ENCODE measurements at places on chromosomes 7 and 10. TPM values are rescaled to one million over a fixed set of nuclear protein-coding genes. Genes with fewer than 3 reads are reported as not detected.

Gene WIPF3
- 4.1 TPM for total RNA-seq

Gene AKR1E2
- 23.7 TPM for total RNA-seq

Gene ANKRD61
- total RNA-seq: 0.63 TPM

Gene FAM241B
- total RNA-seq: 4.2 TPM

Gene TNRC18
- 134 TPM for total RNA-seq

Gene NUDT13
- 1.2 TPM for total RNA-seq

Gene CNNM1
- not detected for total RNA-seq

Gene CH25H
- total RNA-seq: 0.22 TPM

Gene GIMAP7
- 25.7 TPM for total RNA-seq

Gene SFRP4
- 28.2 TPM for total RNA-seq

Gene CCDC7
- total RNA-seq: 20.7 TPM

DNA sequence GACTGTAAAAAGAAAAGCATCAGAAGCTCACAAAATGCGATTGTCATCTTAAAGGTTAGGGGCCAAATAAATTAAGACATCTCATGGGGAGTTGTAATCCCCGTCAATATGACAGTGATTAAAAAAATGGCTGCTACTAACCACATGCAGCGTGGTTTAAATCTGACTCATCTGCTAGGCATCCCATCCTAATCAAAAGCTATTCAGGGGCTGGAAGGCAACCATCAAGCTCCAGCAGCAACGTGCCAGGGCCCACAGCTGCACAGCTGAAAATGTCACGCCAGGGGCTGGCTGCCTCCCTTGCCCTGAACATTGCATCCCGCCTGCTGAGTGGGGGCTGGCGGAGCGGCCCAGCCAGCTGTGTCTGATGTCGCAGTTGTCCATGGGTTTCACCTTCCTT lies 66.3 kb upstream of the FRMD4A start:
- DNase-seq: peak; percentile 21

DNA sequence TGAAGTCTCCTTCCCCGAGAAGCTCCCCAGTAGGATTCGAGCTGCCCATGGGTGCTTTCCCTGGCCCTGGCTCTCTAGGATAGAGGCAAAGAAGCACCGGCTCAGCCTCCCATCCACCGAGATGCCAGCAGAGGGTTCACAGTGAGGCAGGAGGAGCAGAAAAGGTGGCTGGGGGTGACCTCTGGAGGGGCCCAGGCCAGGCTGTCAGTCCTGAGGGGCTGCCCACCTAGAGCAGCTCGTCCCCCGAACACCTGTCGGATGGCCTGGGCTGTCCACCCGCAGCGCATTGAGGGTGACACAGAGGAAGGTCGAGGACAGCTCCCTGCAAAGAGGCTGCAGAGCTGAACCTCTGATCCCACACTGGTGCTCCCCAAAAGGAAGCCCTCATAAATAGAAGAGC lies 167.2 kb upstream of the PPP2R2D start:
- DNase-seq: no peak

- no peak for DNase-seq
These were observed 33.9 kb upstream of the ORC5 start for GRCh38 chr7:104241538-104242209.

DNA sequence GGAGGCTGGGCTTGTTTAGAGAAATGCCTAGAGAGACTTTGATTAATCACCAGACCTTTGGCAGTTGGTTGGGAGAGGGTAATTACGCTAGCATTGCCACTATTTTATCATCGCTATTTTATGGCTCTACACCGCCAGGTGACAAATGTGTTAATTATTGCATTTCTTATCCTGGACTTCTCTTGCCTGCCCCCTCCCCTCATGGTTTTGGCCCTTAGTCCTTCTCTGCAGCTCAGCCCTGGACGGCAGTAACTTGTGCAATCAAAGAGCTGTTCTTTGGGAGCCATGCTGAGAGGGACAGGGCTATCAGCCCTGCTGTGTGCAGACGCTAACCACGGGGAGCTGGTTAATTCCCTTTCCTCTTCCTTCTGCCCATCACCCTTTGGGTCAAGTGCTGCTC lies 585.0 kb downstream of the AUTS2 start:
- no peak for DNase-seq

DNA sequence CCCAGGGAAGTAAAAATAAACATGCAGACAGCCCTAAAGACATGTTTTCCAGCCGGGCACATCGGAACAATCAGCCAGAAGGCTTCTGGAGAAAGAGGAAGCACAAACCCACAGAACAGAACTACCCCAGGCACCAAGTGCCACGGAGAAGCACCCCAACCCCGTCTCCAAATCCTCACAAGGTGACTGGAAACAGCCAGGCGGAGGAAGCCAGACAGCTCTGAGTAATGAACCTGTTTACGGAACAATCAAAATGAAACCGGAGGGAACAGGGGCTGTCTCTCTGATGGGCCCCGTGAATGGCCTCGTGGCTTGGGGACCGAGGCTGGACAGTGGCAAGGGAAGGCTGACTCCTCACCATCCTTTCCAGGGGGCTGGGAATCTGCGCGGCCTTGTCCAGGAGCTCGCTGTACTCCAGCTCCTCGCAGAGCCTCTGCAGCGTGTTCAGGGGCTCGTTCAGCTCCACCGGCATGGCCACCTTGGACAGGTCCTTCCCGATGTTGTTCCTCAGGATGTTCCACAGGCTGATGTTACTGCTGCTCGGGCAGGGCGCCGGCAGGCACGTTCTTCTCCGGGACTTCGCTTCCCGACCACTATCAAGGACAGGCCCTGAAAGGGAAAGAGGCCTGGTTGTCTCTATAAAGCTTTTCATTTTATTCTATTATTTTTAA lies 77.0 kb upstream of the GSDME start:
- DNase-seq: no peak

DNA sequence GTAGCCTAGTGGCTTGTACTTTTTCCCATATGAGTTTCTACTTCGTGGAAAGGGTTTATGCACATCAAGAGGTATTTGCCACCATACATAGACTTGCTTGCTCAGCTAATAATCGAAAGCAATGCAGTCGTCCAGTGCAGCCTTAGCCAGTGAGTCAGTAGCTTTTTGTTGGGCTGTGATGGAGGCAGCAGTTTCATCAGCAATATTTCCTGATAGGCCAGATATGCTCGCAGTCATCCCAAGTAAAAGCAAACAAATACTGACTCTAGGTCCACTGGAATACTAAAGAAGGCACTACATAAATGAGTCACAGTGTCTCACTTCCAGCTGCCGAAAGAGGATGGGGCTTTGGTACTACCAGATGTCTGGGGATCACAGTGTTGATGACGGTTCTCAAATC lies 2.1 kb upstream of the BNIP3 start:
- no peak for DNase-seq

DNA sequence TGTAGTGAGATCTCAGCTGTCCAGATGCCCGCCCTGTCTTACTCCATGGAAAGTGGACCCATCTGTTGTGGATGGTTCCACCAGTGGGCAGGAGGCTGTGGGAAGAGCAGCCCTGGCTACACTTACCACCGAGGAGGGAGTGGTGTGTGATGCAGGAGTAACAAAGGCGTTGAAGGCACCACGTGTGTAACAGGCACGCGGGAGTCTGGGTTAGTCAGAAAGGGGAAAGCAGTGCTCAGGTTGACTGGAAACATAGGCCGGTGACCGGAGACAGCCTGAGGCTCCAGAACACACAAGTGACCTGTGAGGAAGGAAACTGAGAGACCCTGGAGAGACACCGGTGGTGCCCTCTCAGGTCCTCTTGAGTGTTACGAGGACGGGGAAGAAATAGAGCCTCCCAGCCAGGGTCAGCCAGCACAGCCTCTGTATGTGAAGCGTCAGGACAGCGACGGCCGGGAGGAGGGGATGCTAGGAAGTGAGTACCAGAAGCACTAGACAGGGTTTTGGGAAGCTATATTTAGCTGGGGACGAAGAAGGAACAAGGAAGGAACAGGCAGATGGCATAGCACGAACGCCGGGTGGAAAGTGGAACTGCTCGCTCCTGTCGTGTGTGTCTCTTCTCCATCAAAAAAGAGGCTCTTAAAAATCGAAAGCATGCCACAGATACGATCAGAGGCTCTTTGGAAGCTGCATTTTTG lies 51.7 kb downstream of the DAGLB start:
- no peak for DNase-seq

DNA sequence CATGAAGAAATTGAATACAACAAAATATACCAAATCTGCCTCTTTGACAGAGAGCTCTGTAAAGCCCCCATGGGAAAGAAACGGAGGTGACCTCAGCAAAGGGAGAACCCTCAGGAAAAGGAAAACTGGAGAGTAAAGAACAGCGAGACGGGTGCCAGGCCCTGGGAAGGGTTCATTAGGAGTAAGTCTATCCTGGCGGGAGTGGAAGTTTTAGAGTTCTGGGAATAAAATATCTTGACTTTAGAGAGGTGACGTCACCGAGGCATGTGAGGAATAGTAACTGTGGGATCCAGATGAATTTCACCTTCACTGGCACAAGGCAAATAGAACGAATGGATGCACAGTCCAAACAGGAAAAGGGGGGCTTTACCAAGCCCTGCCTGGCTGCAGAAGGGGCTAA lies 362.8 kb upstream of the IGFBP3 start:
- no peak for DNase-seq

GRCh38 chr7:101164071-101164840 lies 1.1 kb downstream of the VGF start:
- DNase-seq: no peak

DNA sequence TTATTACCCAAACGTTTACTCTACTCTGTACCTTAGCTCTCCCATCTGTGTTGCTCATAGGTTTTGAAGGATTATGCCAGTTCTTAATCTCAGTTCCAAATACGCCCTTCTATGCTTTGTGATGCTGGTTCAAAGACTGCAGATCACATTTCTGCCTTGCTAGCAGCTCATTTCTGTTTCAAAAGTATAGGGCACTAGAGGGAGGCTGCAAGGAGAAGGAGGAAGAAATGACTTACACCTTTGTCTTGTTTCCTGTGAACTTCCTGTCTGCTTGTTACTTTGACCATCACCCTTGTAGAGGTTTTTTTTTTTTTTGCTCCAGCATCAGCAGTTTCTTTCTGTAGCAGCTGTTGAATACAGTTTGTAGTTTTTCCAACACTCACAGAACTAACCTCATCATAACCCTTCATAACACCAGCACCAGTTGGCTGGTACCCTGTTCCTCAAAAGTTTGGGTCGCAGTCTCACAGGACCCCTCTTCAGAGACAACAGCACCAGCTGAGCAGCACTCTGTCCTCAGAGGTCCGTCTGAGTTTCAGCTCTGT lies 16.5 kb downstream of the SLK start:
- no peak for DNase-seq

GRCh38 chr7:77855371-77856083 lies 57.0 kb downstream of the PHTF2 start:
- DNase-seq: no peak

DNA sequence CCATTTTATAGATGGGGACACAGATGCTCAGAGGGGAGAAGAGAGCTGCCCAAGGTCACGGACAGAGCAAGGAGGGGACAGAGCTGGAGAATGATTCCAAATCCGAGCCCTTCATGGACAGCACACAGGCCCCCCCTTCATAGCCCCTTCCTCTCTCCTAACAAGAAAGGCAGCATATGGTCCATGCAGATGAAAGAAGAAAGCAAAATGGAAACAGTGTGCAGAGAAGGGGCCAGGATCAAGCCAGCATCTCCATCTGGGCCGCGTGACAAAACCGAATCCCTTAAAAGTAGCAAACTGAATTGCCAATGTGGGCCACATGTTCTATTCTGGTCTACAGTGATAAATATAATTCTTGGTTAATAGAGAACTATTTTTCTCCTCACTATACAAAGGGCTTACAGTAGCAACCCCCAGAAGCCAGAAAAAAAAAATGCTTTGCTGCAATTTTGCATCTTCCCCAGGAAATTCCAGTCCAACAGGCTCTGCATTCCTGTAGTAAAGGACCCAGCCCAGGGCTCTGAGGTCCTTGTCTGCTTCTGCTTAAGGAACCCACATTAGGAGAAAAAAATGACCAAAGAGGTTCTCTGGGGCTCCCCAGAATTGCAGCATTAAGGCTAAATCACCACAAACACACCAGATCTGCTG lies 7.8 kb downstream of the CPXM2 start:
- DNase-seq: no peak

- no peak for DNase-seq
These were observed 30.2 kb downstream of the ALOX5 start for GRCh38 chr10:45404087-45404769.

- DNase-seq: peak; percentile 95
These were observed at the start of gene SEPTIN7 for GRCh38 chr7:35800718-35801391. SEPTIN7 (plus strand) TSS chr7:35801057; CDS start chr7:35801210, 153 bp downstream.

- no peak for DNase-seq
These were observed 13.8 kb downstream of the SGPL1 start for GRCh38 chr10:70829543-70829942.
